ENCODE measurements at places on chromosomes 2 and 18.

DNA sequence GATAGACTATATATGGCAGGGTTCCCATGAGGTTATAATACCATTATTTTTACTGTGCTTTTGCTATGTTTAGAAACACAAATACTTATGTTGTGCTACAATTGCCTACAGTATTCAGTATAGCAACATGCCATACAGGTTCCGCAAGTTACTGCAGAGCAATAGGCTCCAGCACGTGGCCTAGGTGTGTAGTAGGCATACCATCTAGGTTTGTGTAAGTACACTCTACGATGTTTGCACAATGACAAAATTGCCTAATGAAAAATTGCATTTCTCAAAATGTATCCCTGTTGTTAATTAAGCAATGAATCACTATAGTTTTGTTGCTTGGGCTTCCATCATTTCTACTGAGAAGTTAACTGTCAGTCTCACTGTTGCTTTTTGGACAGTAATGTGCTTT lies 9.8 kb downstream of the CD302 start:
- no peak for DNase-seq

GRCh38 chr2:120167272-120167671 lies 55.9 kb downstream of the TMEM185B start:
- no peak for DNase-seq

GRCh38 chr2:233030-233429 lies 30.8 kb downstream of the SH3YL1 start:
- no peak for DNase-seq

DNA sequence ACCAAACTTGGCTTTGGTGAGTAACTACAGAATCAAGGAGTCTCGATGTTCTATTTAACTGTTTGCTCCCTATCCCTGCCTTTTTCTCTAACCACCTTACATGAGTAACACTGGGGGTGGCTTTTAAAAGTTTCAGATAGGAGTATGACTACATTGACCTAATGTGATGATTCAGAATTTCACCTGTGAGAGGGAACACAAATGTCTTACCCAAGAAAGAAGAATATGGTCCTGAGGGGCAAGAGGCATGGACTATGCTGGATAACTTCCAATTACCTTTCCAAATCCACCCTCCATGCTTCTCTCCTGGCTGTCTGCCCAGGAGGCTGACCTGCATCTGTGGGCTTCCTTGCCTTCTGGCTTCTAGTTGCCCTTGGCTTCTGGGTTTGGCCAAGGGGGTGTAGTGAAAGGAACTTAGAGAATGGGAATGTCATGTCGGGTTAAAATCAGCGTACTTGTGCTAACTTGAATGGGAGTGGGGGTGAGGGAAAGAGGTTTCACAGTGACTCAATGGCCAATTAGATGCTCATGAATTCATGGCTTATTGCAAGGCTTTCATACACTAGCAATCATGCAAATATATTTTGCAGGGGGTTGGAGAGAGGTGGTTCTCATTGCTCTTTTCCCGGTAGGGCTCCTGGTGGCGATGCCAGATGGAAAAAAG lies 5.3 kb upstream of the IL36G start:
- no peak for DNase-seq

- DNase-seq = no peak
These were observed 1989.9 kb upstream of the CELF4 start for GRCh38 chr18:39555496-39555895.

GRCh38 chr18:74447404-74448152 lies 9.5 kb downstream of the DIPK1C start:
- DNase-seq = no peak

DNA sequence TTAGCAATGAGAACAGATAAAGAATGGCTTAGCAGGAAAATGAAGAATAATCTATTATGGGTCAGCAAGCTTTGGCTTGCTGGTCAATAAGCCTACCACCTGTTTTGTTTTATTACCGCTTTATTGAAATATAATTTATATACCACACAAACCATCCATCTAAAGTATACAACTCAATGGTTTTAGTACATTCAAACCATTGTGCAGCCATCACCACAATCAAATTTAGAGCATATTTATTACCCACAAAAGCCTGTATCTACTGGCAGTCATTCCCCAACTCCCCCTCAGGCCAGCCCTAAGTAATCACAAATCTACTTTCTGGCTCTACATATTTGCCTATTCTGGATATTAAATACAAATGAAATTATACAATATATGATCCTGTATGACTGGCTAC lies 17.2 kb downstream of the PPP3R1 start:
- DNase-seq = no peak

- DNase-seq = no peak
These were observed 341.3 kb downstream of the TSN start for GRCh38 chr2:122096761-122097160.

- DNase-seq = no peak
These were observed 216.3 kb downstream of the LDLRAD4 start for GRCh38 chr18:13434854-13435253.

DNA sequence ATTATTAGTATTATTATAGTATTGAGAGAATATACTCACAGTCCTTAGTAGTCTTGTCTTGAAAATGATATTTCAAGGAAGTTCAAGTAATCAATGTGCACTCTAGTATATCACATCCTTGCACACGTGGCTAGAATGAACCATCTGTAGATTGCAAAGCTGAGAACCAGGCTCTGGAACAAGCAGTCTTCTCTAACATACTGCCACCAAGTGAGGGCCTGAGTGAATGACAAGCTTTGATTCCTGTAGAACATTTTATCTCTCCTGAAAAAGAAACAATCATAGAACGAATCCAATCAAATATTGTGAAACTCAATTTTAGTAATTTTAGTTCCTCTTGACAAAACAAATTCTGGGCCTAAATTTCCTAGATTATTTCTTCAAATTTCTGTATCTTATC lies 55.3 kb upstream of the SULT1C3 start:
- peak; percentile 19 for DNase-seq

DNA sequence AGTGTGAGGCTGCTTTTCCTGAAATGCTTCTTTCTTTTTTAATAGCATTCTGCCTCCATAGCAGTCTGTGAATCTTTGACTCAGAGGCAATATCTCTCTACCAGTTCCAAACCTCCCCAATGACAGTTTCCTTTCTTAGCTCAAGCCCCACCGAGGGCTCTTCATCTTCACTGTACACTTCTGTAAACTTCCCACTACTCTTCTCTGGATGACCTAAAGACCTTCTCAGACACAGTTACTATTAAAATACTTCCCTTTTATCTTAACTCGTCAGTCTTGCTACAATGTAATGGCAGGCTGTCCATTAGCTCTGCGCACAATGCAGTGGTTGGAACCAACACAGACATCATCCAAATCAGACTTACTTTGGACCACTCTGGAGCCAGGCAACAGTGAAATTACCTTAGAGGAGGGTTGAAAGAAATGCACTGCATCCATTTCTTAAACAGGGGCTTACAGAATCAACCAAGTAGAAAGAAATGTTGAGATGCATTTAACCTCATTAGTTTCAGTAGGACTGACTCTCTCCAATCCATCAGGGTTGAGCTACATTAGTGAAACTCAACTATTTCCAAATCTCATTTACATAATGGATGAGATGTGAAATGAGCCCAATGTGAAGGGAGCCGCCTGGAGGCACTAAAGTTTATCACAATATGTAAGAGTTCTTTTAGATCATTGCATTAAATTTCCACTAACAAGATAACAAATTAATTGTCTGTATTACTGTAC lies 343.8 kb downstream of the SETBP1 start:
- DNase-seq = no peak

DNA sequence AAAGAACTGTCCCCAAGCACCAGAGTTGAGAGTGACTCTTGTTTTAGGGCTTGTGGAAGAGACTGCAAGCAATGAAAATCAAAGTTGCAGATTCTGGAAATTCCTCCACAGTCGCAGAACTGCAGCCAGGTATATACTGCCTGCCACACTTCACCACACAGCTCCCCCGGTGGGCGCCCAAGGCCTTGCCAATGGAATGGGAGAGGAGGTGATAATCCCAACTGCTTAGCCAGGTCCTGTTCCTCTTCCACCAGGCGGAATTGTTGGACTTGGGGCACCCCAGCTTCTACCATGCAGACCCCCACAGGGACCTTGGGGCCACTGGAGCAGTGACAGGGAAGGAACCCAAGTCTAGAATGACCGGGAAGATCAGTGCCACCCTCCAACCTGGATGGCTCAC lies 4.8 kb upstream of the PDIA6 start:
- DNase-seq = no peak
